ENCODE measurements at places on chromosomes 13 and 19.

GRCh38 chr13:29510651-29511084, 84.8 kb downstream of the SLC7A1 start:
- no peak for DNase-seq

GRCh38 chr13:80336776-80337287, 4.1 kb downstream of the SPRY2 start:
- no peak for DNase-seq

GRCh38 chr19:55626350-55626749, 2.0 kb upstream of the ZNF784 start:
- no peak for DNase-seq

GRCh38 chr19:49490287-49491029, 3.0 kb downstream of the RPL13A start:
- no peak for DNase-seq

GRCh38 chr13:73059460-73060250, 850 bp downstream of the KLF5 start:
- DNase-seq, result peak; percentile 61

GRCh38 chr19:48629297-48629598, 7.9 kb downstream of the DBP start:
- DNase-seq, result no peak

DNA sequence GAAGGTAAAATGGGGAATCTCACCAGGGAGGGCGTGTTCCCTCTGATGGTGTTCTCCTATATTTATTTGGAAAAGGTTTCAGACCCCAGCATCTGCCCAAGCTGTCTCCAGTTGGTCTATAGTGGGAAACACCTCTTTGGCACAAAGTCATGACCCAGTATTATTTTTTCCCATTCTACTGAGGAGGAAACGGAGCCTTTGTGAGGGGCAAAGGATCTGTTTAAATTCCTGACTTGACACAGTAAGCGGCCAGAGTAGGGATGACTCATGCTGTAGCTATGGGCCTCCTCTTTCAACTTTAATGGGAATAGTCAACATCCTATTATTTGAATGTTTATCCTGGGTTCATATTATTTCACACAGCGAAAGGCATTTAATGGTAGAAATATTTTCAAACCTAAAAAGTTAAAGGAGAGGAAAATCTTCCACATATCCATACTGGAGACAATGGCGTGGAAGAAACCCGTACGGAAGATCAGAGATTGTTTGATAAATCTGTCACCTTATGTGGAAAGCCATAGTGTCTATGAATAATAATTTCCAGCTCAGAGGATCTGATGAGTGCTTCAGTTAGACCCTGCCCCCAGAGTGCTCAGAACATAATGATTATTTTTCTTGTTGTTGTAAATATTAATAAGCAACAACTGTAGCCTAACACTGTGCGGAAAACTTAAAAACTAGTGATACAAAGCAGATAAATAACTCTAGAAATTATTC, 126.0 kb downstream of the FOXO1 start:
- peak; percentile 86 for DNase-seq

- DNase-seq, result no peak
These were observed 6.5 kb upstream of the HSPH1 start for GRCh38 chr13:31168166-31168565.

- DNase-seq, result no peak
These were observed 4.3 kb upstream of the SAMD1 start for GRCh38 chr19:14094854-14095253.

DNA sequence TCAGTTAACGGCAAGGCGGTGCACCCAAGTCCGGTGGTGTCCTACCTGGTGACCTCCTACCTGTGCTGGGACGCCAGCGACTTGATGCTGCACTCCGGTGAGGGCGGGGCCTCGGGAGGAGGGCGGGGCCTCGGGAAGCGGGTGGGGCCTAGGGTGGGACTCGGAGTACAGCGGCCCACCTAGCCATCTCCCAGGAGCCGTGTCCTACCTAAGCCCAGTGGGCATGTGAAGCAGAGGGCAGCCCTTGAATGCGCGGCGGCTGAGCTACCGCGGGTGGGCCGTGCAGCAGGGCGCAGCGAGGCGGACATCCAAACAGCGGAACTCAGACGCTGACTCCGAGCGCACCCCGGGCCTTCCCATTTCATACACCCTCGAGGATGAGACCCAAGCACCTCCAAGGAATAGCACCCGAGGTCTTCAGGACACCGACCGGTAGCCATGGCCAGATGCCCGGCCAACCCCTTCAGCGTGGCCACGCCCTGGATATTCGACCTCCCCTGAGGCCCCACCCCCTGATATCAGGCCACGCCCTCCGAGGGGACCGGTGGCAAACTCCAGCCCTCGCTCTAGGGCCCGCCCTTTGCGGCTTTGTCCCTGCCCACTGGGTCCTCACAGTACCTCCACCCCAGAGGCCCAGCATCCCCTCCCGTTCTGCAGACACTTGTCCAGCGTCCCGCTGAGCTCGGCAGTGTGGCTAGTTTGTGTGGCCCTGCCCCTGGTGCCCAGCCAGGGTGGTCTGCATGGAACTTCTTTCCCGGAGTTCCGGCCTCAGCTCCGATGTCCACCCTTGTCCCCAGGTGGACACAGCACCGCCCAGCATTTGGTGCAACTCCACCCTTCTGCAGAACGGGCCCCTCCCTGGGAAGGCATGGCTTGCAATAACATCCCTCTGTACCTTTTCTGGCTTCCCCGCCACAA, 5.4 kb downstream of the KLK1 start:
- no peak for DNase-seq

DNA sequence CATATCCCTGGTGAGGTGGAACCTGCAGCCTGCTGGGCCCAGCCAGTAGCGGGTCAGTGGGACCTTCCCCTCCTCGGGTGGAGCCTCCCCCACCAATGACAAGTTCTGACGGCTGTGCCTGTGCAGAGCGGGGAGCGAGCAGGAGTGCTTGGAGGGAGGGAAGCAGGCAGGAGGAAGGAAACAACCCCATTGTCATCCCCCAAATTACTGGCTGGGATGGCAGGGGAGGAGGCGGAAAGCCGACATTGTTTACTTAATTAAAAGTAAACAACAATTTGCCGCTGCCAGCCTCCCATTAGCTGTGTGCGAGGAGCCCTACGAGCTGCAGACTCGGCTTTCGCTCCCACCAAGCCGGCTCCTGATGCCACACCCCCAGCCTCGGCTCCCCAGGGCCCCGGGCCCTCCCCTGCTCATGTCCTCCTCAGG, 45.5 kb downstream of the LYL1 start:
- DNase-seq, result no peak

GRCh38 chr19:45919678-45920077, 5.1 kb upstream of the NANOS2 start:
- DNase-seq, result no peak

DNA sequence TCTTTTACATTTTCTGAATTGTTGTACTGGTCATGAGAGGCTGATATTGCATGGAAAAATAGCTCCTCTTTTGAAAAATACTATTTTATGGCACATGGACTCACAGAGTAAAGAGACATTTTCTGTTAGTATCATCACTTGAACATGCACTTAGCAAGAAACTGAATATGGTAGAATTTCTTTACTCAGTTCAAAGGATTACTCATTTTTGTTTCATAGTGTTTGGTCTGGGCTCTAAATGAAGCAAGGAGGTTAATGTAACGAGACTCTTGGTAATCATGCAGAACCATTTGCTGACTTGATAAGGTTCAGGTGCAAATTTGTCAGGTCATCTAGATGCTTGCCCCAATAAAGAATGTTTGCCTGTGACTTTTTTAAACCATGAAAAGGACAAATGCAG, 63.2 kb downstream of the GPC6 start:
- no peak for DNase-seq

- DNase-seq, result no peak
These were observed 133.4 kb downstream of the NDFIP2 start for GRCh38 chr13:79614250-79614918.

DNA sequence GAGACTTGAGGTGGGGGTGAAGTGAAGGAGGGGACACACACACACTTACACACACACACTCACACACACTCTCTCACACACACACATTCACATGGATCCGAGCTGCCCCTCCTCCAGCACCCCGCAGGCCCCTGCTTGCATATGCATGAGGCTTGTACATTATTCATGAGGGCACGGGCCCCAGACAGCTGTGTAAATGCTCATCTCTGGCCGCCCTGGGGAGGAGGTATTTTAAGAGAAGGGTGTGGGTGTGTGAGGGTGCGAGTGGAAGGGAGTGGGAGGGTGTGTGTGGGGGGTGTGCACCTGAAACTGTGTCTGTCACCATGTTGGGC, 2.4 kb downstream of the NCAN start:
- DNase-seq, result no peak

- DNase-seq, result no peak
These were observed 9.9 kb downstream of the PLEKHF1 start for GRCh38 chr19:29675120-29675649.

- DNase-seq, result peak; percentile 19
These were observed 629 bp upstream of the LRRC63 start for GRCh38 chr13:46211116-46211482.

GRCh38 chr13:109804654-109805053, 18.3 kb upstream of the IRS2 start:
- DNase-seq, result no peak

Measured in M059J (cell line).